ENCODE measurements at places on chromosomes 2 and 18.

- no peak for DNase-seq
Observed at GRCh38 chr2:239601880-239602279, 201.1 kb upstream of the HDAC4 start.

GRCh38 chr18:46866523-46866922 lies 50.8 kb downstream of the PIAS2 start:
- DNase-seq: no peak

DNA sequence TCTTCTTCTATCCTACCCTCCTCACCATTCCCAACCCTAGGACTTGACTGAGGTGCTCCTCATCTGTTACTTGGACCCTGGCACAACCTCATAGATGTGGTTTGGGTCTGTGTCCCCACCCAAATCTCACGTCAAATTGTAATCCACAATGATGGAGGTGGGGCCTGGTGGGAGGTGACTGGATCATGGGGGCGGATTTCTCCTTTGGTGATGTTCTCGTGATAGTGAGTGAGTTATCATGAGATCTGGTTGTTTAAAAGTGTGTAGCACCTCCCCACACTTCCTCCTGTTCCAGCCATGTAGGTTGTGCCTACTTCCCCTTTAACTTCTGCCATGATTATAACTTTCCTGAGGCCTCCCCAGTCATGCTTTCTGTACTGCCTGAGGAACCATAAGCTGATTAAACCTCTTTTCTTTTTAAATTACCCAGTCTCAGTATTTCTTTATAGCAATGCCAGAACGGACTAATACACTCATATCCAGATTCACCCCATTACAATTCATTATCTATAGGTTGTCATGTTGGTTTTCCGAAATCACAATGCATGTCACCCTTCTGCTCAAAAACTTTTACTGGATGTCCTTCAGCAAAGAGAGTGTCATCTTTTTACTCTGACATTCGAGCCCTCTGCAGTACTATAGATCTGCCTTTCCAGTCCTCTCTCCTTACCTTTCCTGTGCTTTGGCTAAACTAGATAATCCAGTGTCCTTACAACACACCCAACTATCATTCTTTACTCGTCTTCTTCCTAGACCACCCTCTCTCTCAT lies 45.7 kb downstream of the APOB start:
- no peak for DNase-seq

DNA sequence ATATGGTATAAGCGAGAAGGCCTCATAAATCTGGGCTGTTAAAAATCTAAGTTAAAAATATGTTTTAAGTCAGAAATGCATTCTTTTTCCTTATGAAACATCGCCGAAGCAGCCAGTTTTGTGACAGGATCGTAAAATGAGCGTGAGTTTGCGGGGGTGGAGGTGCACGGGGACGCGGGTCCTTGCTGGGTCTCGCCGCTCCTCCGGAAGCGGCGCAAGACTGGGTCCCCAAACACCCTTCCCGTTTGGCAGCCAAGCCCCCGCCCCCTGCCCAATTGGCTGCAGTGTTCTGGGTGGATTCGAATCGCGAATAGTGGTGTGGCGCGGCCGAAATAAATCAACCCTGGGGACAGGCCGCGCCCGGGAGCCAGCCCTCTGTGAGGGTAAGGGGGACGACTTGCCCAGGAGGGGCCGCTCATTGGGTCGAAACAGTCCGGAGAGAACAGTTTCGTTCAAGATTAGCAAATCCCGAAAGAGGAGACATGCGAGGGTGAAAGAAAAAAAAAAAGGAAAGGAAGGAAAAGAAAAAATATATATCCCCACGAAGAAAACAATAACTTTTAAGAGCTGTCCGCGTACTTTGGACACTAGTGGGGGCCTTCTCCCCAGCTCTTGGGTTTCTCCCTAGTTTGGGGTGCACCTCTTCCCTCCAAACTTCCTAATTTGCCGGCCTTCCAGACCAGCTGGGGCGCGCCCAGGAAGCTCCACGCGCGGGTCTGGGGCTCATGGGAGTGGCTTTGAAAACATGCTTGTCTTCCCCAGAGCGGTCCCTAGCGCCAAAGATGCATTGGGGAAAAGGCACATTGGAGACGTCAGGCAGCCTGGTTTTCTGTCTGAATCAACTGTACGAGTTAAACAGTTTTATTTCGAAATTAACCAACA lies 3.1 kb upstream of the GATA6 start:
- no peak for DNase-seq
